IMR-90 (cell line): ENCODE measurements at places on chromosomes 3 and 15.

DNA sequence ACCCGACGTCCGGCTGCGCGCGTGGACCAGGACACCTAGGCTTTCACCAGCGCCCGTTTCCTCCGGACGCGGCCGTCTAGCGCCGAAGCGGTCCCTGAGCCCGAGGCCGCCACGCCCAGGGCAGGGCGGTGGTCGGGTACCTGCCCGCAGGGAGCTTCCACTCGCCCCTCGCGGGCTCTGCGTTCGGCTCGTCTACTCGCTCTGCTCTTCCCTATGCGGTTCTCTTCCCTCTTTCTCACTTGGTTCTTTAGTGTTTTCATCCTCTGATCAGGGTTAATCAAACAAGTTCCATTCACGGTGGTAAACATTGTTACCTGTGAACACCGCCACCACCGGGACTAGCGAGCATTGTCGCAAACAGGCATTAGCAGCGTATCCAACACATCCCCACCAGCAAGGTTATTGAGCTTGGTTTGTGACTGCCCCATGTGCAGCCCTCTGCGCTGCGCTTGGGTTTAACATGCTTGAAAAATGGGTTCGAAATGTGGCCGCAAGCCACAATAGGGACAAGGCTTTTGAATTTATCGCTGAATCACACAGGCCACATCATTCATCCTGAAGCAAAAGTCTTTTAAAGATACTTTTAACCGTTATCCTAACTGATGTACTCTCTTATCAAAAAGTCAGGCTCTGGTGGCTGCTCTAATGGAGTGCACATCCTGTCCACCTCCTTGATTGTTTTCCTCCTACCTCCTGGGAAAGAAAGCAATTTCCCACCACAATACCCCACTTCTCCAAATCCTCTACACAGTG lies 843 bp upstream of the CD47 start:
- peaks cover 3% of the 10 kb centered on the region; the same call in 1 of the 2 replicates for H3K4me1 ChIP-seq
- peak overlapping the region; percentile 99 for H3K4me3 ChIP-seq
- peak overlapping the region; percentile 87 for H3K27ac ChIP-seq
- H3K27me3 ChIP-seq, result no peaks in the 10 kb centered on the region
- no peaks in the 10 kb centered on the region for H3K36me3 ChIP-seq

- DNase-seq, result no peak
- H3K27me3 ChIP-seq, result no peaks in the 10 kb centered on the region
- H3K4me3 ChIP-seq, result no peak overlapping the region
- H3K36me3 ChIP-seq, result peaks cover 2% of the 10 kb centered on the region; the same call in 1 of the 2 replicates
Measured at GRCh38 chr3:185714085-185714484, 110.8 kb downstream of the IGF2BP2 start.

- H3K4me1 ChIP-seq, result no peaks in the 10 kb centered on the region
- DNase-seq, result no peak
- no peaks in the 10 kb centered on the region for H3K36me3 ChIP-seq
- no peak overlapping the region for H3K4me3 ChIP-seq
- no peaks in the 10 kb centered on the region for H3K27me3 ChIP-seq
- H3K27ac ChIP-seq, result no peak overlapping the region
Measured at GRCh38 chr3:38149708-38150107, 11.2 kb downstream of the MYD88 start.

GRCh38 chr15:71146580-71146982 lies 31.3 kb downstream of the THSD4 start:
- no peak overlapping the region for H3K27ac ChIP-seq
- H3K4me1 ChIP-seq, result peaks cover 8% of the 10 kb centered on the region
- DNase-seq, result no peak
- H3K36me3 ChIP-seq, result peaks cover 3% of the 10 kb centered on the region

GRCh38 chr15:57969355-57969754 lies 96.2 kb downstream of the ALDH1A2 start:
- no peak overlapping the region for H3K27ac ChIP-seq
- H3K4me3 ChIP-seq, result no peak overlapping the region
- H3K36me3 ChIP-seq, result no peaks in the 10 kb centered on the region
- no peak for DNase-seq
- H3K27me3 ChIP-seq, result no peaks in the 10 kb centered on the region; the same call in 1 of the 2 replicates

DNA sequence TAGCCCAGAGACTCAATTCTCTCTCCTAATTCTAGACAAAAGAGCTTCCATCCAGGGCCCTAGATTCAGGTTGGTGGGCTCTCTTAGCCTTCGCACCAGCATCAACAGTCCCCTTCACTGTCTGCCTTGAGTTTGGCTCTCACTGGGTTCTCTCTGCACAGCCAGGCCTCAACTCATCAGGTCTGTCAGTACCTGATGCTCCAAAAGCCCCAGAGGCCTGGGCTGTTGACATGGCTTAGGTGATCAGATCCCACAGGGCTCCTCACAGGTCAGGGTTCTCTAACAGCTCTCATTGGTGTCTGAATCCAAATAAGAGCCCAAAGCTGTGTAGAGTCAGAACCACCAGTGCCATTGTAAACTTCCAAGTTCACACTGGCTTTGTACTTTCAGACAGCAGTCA lies 206.6 kb upstream of the PPP2R3A start:
- DNase-seq, result no peak
- no peaks in the 10 kb centered on the region for H3K4me1 ChIP-seq
- H3K4me3 ChIP-seq, result no peak overlapping the region
- no peaks in the 10 kb centered on the region for H3K27me3 ChIP-seq

DNA sequence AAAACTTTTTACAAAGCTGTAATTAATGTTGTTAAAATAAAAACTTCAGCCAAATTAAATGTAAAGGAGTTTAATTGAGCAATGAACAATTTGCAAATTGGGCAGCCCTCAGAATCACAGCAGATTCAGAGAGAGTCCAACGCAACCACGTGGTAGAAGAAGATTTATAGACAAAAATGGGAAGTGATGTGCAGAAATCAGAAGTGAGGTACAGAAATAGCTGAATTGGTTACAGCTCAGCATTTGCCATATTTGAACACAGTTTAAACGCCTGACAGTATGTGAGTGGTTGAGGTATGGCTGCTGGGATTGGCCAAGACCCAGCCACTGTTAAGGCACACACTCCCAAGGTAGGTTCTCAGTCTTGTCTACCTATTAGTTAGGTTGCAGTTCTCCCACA lies 14.4 kb upstream of the PLA2G4D start:
- no peak overlapping the region for H3K4me3 ChIP-seq
- H3K36me3 ChIP-seq, result no peaks in the 10 kb centered on the region
- no peak for DNase-seq
- no peak overlapping the region for H3K27ac ChIP-seq
- peaks cover 43% of the 10 kb centered on the region for H3K27me3 ChIP-seq

DNA sequence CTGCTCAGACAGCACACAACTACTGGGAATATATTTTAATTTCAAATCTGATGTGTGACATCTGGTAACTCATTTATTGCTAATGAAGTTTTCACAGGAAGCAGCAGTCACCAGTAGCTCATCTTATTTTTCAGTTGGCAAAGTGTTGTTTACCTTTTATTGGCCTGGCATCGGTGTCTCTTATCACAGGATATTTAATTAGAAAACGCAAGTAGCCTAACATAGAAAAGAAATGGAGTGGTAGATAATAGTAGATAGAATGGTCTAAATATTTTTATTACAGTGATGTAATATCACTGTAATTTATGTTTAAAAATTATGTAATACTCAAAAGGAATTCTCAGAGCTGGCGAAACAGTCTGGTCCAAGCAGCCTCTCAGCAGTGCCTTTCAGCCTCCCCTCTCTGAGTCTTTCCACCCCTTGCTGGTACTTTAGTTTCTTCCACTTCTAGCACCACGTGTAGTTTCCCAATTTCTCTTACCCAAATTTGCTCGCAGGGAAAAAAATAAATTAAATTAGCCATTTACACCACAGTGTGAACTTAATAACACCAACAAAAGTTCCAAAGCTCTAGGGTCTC lies 31.9 kb downstream of the AGTR1 start:
- H3K4me3 ChIP-seq, result no peak overlapping the region
- no peak overlapping the region for H3K27ac ChIP-seq
- no peak for DNase-seq

GRCh38 chr3:50382722-50383121 lies 23.4 kb upstream of the TMEM115 start:
- no peak overlapping the region for H3K4me3 ChIP-seq
- no peak for DNase-seq
- no peaks in the 10 kb centered on the region for H3K36me3 ChIP-seq
- peaks cover 46% of the 10 kb centered on the region for H3K27me3 ChIP-seq
- no peaks in the 10 kb centered on the region for H3K4me1 ChIP-seq

DNA sequence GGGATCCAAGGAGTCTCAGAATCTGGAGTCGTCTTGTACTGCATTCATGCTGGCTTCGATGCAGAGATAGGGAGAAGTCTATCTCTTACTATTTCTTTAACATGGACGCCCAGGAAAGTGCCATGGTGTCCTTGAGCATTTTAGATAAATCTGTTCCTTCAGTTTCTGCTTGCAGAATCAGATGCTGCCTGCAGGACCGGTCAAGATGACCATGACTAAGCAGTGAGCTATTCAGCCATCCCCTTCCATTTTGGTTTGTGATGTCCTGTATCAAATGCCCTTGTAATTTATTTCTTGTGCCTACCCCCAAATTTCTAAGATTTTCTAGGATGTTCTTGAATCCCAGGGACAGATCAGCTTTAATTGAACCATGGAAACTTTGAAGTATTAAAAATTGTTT lies 139.4 kb upstream of the TP63 start:
- no peak for DNase-seq
- H3K27ac ChIP-seq, result no peak overlapping the region
- H3K4me1 ChIP-seq, result no peaks in the 10 kb centered on the region
- H3K36me3 ChIP-seq, result no peaks in the 10 kb centered on the region
- no peak overlapping the region for H3K4me3 ChIP-seq

GRCh38 chr3:155497930-155498647 lies 204.6 kb upstream of the STRIT1 start:
- H3K27me3 ChIP-seq, result no peaks in the 10 kb centered on the region
- DNase-seq, result peak; percentile 50
- no peak overlapping the region for H3K4me3 ChIP-seq
- no peaks in the 10 kb centered on the region for H3K4me1 ChIP-seq
- no peak overlapping the region for H3K27ac ChIP-seq

DNA sequence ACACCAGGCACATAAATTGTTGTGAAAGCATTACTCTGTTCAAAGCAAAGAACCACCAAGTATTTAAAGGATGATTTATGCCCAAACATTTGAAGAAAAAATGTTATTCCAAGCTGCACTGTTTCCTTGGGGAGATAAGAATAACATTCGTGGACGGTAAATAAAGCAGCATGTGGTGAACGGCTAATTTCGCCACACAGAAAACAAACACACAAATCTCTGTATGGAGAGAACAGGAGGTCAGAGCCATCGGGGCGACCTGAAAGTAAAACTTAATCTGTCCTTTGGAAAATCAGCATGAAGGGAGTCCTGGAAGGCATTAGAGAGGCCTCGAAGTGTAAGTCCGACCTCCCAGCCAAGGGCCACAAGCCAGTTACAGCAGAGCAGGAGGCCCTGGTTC lies 27.1 kb upstream of the GABRG3 start:
- H3K27me3 ChIP-seq, result no peaks in the 10 kb centered on the region
- H3K4me1 ChIP-seq, result no peaks in the 10 kb centered on the region
- H3K36me3 ChIP-seq, result no peaks in the 10 kb centered on the region
- H3K4me3 ChIP-seq, result no peak overlapping the region
- no peak overlapping the region for H3K27ac ChIP-seq

GRCh38 chr15:54990793-54991192 lies 205.9 kb downstream of the RSL24D1 start:
- no peak overlapping the region for H3K4me3 ChIP-seq
- H3K36me3 ChIP-seq, result no peaks in the 10 kb centered on the region
- no peaks in the 10 kb centered on the region for H3K27me3 ChIP-seq
- no peaks in the 10 kb centered on the region for H3K4me1 ChIP-seq

- no peaks in the 10 kb centered on the region for H3K4me1 ChIP-seq
- no peak overlapping the region for H3K4me3 ChIP-seq
- H3K36me3 ChIP-seq, result no peaks in the 10 kb centered on the region
- H3K27ac ChIP-seq, result no peak overlapping the region
- peaks cover 24% of the 10 kb centered on the region for H3K27me3 ChIP-seq
- DNase-seq, result no peak
Measured at GRCh38 chr15:66065325-66065724, 188.2 kb downstream of the MEGF11 start.

DNA sequence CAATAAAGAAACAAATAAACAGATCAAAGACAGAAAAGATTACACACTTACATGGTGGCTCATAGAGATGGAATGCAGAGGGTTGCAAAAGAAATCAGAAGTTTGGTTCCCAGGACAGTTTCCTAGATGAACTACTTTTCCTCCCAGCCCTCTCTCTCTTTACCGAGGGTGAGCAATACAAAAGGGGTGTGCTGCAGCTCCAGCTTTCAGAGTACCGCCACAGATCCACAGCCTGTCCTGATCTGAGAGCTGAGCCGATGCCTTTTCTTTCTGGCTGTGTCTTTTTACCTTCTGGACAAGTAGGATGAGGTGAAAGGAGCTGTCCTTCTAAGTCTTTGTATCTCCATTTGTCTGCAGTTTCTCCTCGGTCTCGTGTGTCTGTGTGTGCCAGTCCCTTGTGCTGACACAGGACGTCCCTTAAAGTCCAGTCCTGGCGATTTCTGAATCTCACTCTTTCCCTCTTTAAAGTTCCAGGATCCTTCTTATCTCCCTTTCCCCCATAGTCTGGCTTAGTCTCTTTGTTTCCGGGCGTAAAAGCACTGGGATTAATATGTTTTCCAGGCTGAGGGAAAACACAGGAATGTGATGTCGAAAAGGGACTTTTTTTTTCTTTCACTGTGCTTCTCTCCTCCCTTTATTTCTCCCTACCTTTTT lies 540 bp downstream of the CCDC80 start:
- H3K4me1 ChIP-seq, result peaks cover 31% of the 10 kb centered on the region
- peak overlapping the region; percentile 98 for H3K27ac ChIP-seq
- H3K27me3 ChIP-seq, result no peaks in the 10 kb centered on the region
- H3K36me3 ChIP-seq, result peaks cover 10% of the 10 kb centered on the region

- no peaks in the 10 kb centered on the region for H3K36me3 ChIP-seq
- H3K4me3 ChIP-seq, result peak within 1 kb of the TSS; percentile 15; the same call in 1 of the 2 replicates
- peaks cover 45% of the 10 kb centered on the region for H3K27me3 ChIP-seq
- no peak within 1 kb of the TSS for H3K27ac ChIP-seq
- H3K4me1 ChIP-seq, result no peaks in the 10 kb centered on the region
Measured at GRCh38 chr3:181711325-181712135, at the start of gene SOX2. SOX2 (plus strand) TSS chr3:181711925; CDS start chr3:181712361, 436 bp downstream.

DNA sequence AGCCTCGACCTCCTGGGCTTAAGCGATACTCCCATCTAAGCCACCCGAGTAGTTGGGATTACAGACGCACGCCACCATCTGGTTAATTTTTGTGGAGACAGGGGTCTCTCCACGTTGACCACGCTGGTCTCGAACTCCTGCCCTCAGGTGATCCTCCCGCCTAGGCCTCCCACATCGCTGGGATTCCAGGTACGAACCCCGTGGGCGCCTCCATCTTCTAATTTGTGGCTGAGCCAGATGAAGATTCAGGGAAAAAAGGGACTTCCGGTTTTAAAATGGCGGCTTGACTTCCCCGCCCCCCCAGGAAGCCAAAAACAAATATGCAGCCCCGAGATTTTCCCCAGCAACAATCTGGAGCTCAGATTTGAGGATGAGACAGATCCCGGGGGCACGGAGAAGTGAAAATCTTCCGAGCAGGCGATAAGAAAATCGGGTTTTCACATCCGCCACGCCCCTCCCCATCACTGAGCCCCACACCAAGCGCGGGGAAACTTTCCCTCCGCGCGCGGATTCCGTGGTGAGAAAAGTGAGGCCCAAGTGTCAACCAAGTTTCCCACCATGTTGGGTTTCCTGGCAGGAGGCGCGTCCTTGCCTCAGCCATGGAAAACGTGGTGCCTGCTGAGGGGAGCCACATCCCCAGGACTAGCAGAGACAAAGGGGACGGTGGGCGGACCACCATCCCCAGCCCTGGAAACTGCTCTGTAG lies 15.4 kb downstream of the CHST14 start:
- peaks cover 12% of the 10 kb centered on the region for H3K27me3 ChIP-seq
- no peak overlapping the region for H3K4me3 ChIP-seq
- H3K27ac ChIP-seq, result no peak overlapping the region
- H3K36me3 ChIP-seq, result no peaks in the 10 kb centered on the region
- no peak for DNase-seq
